Activated CD8-positive, alpha-beta memory T cell treated with anti-CD3 and anti-CD28 coated beads, Interleukin-2, amount 50 U/mL, for 4 hours (primary cell): ENCODE measurements at places on chromosomes 11 and 22.

DNA sequence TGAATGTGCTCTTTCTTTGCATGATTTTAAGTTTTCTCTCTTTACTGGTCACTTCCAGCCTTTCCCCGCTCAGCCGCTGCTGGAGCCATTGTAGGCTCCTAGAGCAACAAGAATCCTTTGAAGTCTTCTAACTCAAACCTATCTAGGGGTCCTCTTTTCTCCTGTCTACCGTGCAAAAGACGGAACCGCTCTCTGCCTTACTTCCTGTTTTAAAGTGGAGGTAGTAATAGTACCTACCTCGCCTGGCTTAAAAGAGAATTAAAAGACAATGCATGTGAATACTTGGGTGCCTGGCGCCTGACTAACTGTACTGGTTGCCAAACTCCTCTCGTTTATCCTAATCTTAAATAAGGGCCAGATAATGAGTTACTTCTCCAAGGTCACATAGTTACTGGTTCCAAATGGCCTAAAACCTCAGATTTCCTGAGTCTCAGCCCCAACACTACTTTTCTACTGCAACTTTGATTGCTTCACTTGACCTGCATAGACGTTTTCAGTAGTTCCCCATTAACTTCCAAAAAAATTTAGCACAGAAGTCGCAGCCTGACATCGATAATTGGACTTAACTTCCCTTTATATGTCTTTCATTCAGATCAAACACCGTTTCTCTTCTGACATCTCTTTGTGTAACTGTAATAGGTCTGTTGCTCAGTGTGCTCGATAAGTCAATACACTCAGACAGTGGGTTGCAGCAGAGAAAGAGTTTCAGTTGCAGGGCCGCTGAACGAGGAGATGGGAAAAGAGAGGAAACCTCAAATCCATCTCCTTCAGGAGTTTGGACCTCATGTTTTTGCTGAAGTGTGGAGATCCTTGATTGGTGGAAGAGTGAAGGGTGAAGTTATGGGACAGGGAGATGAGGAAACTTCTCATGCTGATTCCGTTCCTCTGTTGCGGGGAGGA lies 891 bp downstream of the SAMM50 start:
- DNase-seq, result no peak

- no peak for DNase-seq
Observed at GRCh38 chr11:44870181-44870580, 80.5 kb downstream of the TP53I11 start.

DNA sequence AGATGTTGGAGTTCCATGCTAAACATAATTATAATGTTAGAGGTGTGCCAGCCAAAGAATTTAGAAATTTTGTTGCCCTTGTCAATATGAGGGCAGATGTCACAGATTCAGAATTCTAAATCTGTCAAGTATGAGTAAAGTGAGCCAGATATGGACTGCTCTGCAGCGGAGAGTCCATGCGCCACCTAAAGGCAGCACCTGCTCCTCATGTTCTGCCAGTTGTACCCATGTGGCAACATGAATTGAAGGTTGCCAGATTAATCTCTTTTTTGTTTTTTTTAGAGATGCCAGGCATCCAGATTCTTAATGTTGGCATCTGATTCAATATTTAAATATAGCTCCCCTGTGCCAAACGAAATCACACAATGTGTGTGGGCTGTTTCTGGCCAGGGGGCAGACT lies 678.6 kb upstream of the ANO5 start:
- no peak for DNase-seq

DNA sequence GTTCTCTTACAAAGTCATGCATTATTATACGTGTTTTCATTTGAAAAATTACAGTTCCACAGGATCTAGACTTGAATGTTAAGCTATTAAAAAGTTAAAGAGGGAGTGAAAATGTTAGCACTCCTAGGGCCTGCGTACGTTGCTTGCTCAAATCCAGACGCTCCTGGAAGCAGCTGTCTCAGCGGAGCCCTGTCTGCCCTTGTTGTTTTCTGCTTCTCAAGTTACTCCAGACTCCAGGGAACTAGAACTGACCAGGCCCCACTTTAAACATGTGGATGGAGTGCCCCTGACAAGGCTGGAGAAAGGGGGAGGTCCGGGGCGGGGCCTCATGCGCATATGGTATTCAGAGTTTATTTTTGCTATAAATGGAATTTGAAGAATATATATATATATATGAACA lies 9.6 kb downstream of the PARVB start:
- no peak for DNase-seq

DNA sequence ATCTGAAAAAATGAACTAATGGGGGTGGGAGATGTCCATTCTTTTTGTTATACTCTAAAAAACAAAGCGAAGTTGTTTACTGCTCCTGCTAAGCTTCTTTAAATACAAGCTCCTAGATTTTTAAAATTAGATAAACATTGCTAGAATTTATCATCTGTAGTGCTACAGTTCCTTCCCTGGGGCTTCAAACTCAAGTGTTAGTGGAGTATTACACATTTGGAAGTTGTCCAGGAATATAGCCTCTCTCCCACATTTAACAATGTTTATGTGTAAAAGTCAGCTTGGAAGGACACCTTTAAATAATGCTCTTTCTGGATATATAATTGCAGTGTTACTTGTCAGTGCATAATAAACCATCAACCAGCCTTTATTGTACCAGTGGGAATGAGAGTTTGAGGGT lies 155.5 kb downstream of the SPON1 start:
- DNase-seq, result no peak

- DNase-seq, result no peak
Observed at GRCh38 chr22:43435851-43436811, 24.3 kb downstream of the MPPED1 start.

DNA sequence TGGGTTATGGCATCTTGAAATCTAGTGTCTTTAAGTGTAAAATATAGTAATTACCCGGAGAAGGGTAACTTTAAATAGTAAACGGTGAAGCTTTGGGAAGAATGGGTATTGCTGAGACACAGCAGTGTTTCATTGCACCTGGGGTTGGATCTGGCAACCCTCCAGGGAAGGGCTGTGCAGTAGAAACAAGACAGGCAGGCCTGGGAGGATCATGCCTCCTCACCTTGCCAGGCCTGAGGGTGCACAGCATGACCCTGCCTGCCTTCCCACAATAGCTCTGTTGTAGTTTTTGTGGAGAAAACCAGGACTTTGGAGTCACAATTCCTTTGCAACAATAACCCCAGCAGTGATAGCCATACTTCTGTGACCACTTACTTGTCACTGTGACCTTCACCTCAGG lies 64.6 kb upstream of the ADSL start:
- DNase-seq, result no peak

- DNase-seq, result peak; percentile 57
Observed at GRCh38 chr11:118304568-118305248, at the start of gene CD3E. CD3E (plus strand) TSS chr11:118304730; CDS start chr11:118304953, 223 bp downstream.

DNA sequence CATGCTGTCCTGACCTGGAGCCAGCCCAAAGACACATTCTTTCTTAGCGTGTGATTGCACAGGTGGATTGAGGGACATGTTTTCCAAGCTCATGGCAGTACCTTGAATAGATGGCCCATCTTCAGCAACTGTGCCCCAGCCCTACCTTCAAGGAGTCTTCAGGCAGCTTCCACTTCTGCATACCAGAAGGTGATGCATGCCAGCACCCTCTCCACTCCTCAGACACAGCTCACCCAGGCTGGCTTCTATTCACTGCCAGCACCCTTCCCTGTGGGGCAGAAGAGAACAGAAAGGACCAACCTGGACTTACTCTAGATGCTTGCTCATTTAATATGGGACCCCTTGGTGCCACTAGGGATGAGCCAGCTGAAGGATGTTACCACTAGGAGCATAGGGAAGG lies 466.4 kb upstream of the ISX start:
- DNase-seq, result no peak

- no peak for DNase-seq
Observed at GRCh38 chr11:73288192-73288872, 16.2 kb downstream of the P2RY6 start.

DNA sequence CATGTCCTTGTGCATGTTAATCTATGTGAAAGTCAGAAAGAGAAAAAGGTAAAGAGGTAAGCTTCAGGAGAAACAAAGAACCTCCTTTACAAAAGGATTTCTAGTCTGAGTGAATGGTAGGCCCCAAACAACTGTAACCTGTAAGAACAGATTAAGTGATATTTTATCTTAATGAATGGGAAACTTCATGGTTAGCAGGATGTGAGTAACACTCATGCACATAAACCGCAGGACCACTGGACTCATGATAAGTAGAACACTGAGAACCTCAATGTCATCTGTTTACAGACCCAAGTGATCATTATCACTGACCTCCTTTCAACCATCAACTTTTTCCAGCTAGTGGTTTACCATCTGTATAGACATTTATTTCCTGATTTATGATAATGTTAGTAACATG lies 19.9 kb downstream of the OR8G5 start:
- no peak for DNase-seq

GRCh38 chr11:124070915-124071622 lies 29.9 kb upstream of the OR10G7 start:
- DNase-seq, result peak; percentile 60

DNA sequence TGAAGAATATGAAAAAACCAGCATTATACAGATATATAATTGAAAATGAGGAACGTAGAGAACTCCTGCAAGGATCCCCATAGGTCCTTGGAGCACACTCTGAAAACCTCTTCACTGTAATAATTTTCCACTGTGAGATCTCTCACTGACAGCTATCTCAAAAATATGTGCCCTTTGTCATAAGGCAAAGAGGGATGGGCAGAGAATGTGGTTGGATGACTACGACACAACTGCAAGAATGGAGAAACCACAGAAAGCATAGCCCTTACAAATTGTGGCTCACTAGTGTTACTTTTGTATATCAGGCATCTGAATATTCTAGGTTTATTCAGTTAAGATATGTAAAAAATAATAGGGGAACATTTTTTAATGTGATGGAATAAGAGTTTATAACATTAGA lies 7.9 kb upstream of the CTSC start:
- DNase-seq, result no peak

GRCh38 chr22:30947173-30947815 lies 21.3 kb downstream of the MORC2 start:
- DNase-seq, result no peak
